ENCODE measurements at places on chromosomes 5 and 9.

DNA sequence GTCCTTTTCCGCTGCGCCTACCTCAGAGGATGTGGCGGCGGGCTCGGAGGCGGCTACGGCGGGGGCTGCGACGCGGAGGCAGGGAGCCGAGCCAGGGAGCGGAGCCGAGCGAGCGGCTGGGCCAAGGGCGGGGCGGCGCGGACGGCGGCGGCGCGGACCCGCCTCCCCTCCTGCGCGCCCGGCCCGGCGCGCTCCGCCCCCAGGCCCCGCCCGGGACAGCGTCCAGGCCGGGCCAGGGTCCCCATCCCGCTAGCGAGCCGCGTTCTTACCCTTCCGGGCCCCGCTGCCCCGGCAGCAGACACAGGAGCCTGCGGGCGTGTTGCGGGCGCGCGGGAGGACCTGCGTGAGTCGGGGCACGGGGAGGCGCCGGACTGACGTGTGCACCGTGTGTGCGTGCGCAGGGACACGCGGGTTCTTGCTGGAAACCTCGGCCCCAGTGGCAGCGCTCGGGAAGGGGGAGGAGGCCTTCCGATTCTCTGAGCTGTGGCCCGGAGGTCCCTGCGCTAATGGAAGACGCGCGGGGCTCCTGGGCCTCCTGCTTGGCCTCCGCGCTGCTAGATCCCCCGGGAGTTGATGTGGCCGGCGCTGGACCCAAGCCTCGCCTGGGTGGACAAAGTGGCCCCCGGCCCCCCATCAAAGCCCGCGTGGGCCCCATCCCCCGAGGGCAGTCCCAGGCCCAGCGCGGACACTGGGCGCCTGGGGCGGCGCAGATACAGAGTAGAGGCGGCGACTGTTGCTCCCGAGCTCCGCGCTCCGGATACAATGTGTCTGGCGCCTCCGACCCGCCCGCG, at the start of gene VDAC1:
VDAC1 (minus strand) TSS at position 350 of the 791 bp plus-strand sequence. CDS start 11,963 bp downstream, outside the sequence.
- peak; percentile 78 for DNase-seq

DNA sequence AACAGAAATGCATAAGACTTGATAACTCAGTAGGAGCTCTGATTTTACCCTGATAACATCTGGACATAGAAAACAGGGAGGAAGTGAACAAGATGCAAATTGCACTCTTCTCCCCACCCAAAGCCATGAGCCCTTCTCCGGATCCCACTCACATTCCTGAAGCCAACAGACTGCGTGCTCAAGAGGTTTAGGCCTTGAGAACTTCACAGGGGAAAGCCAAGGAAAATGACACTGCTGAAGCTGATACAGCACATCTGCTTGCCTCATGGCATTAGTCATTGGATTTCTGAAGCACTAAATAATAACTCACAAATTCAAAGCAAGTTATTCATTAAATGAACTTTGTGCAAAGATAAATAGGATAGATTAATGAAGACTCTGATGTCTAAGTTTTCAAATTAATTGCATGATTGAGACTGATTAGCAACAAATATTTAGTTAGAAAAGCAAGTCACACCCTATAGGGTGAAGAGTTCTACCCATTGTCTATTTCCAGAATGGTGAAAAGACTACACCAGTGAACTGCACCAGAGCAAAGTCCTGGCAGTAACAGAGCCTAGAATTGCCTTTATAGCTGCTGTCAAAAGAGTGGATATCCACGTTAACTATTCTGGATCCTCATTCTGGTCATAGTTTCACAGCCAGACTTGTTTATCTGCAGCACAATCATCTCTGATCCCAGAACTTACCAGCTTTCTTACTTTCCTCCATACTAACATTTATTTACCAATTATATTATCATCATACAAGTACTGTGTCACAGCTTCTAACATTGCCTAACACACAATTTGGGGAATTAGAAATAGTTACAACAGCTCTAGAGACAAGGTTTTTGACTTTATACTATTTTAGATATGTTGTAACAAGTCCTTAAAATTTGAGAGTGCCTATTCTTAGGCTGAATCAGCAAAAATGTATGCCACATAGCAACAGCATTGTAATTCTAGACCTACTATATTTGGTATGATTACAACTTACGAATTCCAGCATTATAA, 432.1 kb upstream of the RGMB start:
- DNase-seq = no peak

DNA sequence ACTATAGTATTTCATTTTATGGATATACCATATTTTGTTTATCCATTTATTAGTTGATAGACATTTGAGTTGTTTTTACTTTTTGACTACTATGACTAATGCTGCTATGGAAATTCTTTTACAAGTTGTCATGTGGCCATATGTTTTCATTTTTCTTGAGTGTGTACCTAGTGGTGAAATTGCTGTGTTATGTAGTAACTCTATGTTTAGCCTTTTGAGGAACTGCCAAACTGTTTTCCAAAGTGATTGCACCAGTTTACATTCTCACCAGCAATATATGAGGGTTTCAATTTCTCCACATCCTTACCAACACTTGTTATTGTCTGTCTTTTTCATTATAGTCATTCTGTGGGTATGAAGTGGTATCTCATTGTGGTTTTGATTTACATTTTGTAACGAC, 75.4 kb downstream of the GRIA1 start:
- DNase-seq = no peak

DNA sequence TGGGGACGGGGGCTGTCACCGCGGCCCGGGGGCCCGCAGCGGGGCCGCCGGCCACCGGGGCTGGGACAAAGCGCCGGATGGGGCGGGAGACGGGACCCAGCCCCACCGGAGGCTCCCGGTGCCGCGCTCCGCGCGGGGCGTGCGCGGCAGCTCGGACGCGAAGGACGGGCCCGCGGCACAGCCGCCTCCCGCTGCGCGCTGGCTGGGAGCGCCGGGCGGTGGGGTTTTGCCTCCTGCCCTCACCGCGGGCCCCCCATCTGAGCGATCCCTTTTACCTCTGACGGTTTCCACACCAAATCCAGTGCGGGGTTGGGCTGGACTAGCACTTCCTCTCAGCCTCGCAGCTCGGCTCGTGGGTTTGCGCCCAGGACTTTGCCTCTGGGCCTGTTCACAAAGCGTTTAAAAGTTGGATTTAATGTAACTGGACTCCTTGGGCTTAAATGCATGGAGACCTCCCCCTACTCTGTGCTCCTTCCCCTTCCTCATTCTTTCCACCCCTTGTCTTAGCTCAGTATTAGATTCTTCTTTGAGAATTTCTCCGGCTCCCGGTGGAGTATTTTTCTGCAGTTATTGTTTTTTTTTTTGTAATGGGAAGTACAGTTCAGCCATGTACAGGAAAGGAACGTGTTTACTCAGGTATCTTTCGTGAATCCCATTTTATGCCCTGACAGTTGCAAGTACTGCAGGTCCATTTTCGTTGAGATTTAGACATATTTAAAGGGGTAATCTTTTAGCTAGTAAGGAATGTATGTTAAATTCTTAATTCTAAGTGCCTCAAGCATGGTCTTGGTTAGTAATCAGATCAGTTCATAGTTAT, 691 bp downstream of the FCHO2 start:
- DNase-seq = peak; percentile 21

GRCh38 chr5:94793113-94793815, 174.8 kb downstream of the SLF1 start:
- no peak for DNase-seq

- no peak for DNase-seq
These were observed 401.5 kb upstream of the PIK3R1 start for GRCh38 chr5:67813877-67814539.

All from stimulated activated CD4-positive, alpha-beta T cell treated with anti-CD3 and anti-CD28 coated beads, Interleukin-4, amount 100 ng/mL, for 1 hour (primary cell).